ENCODE measurements at places on chromosomes 4 and X.

DNA sequence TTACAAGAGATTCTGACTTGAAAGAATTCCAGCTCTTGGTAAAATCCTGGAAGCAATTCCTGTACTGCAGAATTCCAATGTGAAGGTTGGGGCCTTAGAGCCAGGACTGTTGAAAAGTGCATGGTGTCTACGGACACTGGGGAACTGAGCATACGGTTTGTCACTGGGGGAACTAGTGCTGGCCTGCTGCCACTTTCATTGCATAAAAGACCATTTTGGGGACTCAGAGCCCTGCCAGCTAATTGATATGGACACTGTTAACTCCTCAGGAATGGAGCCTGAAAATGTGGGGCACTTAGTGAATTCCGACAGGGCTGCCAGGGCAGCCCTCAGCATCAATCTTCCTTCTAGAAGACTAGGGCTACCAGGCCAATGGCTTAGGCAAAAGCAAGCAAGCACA, 55.9 kb downstream of the AMOT start:
- no peak for DNase-seq

- DNase-seq, result no peak
These were observed 29.0 kb downstream of the DDX60L start for GRCh38 chr4:168451331-168451730.

GRCh38 chrX:23589496-23589895, 77.8 kb upstream of the PRDX4 start:
- no peak for DNase-seq

DNA sequence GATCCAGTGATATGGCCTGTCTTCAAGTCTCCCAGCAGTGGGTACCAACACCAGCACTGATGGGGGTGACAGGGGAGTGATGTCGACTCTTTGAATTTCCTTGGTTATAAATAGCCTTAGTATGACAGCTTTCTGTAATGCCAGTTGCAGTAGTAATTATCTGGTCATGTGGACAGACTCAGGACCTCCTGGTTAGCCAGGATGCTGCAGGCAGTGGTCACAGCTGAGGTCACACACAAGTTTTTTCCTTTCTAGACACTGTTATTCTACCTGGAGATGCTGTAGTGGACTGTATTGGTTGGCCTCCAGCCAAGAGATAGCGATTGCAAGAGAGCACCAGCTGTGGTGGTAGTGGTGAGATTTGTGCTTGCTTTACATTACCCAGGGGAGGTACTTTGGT, 63.6 kb downstream of the UPRT start:
- DNase-seq, result no peak

- peak; percentile 44 for DNase-seq
These were observed at the start of gene SPOCK3 for GRCh38 chr4:167234316-167234881. SPOCK3 (minus strand) TSS chr4:167234494.

DNA sequence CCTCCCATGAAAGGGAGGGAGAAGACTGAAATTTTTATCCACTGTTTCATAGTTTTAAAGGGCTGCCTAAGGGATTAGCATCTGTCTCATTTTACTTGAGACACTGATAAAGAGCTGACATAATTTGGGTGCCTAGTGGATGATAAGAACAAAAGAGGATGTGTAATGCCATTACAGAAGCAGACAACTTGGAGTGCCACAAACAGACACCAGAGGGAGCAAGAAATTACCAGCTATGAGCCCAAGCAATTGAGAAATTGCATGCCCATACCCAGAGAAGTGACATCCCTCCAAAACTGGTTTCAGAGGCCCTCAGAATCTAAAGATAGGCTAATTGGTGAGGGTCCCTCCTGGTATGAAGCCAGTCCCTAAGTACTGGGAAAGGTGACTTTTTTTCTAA, 38.5 kb upstream of the POU3F4 start:
- DNase-seq, result no peak

- no peak for DNase-seq
These were observed 32.8 kb downstream of the PASD1 start for GRCh38 chrX:151596282-151596681.

DNA sequence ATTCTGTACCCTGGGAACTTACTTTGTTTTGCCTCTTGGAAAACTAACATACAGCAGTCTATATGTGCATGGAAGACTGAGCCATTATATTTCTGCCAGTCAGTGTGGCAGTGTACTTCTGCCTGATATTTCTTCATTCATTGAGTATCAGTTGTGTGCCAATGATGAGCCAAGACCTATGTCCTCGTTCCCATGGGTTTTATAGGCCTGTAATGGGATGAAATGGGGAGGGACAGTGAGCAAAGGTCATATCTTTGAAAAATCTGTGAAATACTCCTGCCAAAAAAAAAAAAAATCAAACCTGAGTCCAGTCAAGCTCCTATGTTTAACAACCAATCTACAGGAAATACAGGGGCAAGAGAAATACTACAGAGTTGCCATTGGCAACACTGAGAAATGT, 9.1 kb downstream of the NSD2 start:
- DNase-seq, result no peak

DNA sequence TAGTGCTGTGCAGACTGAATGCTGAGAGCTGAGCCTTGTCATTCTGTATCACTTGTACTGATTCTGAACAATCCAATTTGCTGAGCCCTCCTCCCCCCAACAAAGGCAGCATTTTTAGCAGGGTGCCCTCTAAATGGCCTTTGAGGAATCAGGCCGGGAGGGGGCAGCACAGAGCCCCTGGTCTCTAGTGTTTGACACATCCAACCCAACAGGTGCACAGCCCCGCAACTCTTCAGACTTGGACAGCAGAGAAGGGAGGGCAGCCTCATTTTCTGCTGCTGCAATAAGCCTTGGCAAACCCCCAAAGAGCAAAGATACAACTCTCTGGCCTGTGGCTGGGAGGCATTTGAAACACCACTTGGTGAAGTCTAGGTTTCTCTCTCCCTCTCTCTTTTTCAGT, 3.4 kb downstream of the ATP1B4 start:
- peak; percentile 49 for DNase-seq

- DNase-seq, result no peak
These were observed 95.8 kb upstream of the NAP1L5 start for GRCh38 chr4:88793475-88793874.

DNA sequence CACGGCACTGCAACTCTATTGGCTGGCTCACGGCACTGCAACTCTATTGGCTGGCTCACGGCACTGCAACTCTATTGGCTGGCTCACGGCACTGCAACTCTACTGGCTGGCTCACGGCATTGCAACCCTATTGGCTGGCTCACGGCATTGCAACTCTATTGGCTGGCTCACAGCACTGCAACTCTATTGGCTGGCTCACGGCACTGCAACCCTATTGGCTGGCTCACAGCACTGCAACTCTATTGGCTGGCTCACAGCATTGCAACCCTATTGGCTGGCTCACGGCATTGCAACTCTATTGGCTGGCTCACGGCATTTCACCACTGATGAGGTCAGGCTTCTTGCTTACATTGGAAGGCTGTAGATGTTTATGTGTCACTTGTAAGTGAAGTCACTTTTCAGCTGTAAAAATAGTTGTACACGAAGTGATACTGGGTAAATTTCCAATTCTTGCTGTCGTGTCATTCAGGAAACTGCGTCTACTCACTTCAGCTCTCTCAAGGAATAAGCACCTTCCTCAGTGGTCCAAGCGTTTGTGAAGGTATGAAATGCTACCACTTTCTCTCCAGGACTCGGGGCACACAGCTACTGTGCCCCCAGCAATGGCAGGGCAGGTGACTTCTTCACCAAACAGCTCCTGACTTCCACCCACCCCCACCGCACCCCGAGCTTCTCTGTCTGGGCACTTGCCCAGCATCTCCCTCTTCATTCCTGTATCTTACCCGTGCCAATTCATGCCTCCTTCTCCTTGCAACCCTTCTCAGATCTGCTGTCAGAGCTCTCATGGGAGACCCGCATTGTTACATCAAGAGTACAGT, 141.3 kb downstream of the AFAP1 start:
- DNase-seq, result no peak

DNA sequence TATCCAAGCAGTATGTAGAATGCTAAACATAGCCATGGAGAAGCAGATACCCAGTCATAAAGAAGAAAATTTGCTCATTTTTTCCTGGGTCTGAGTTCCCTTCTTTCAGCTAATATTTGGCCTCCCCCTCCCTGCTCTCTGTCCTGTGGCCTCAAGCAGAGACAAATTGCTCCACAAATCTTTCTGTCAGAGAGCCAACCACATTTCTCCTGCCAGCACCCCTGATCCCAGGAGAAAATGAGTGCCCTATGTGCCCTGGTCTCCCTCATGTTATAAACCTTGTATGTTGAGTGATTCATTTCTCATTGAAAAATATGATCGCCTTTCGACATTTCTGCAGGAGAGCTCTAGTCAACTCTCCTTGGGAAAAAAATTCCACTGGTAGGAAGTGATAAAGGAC, 82.0 kb downstream of the TMEM156 start:
- DNase-seq, result no peak

DNA sequence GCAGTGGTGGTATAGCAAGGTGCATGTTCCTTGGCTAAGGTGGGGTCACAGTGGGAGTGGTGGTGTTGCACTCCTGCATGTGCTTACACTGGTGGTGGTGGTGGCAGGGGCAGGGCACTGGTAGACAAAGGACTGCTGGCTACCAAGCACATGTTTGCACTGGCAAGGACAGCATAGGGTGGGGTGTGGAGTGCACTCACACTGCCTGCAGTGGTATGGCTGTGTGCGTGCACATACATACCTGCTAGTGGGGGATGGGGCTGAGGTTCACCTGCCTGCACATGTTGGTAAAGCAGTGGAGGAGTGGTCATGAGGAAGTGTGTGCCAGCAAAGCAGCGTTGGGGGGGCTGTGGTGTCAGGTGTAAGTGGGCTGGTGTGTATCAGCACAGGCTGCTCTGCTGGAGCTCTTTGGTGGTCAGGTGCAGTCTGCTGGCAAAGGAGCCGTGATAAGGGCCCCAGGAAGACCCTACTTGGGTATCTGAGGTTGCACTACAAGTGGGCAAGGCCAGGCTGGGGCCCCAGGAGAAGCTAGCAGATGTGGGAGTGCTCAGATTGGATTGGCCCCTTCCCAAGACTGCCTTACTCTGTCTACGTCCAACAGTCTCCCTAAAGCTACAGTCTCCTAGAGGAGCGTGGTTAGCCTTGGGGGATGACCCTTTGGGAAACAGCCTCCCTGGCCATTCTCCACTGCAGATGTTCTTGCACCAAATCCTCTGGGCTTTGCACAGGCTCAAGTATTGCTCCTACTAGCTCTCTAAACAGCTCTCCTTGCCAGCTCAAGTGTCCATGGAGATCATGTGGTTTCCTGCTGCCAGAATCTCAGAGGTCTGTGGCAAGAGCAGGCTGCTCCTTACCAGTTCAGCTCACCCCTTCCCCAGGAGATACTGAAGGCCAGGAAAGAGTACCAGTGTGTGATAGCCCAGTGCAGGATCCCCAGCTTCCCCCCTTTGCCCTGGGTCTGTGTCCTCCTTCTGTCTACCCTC, 486.3 kb upstream of the PABPC4L start:
- peak; percentile 47 for DNase-seq

GRCh38 chr4:168528131-168528949, 31.5 kb downstream of the PALLD start:
- DNase-seq, result no peak

GRCh38 chr4:138870737-138871554, 144.6 kb upstream of the NOCT start:
- peak; percentile 76 for DNase-seq

GRCh38 chr4:37893164-37893563, 2.3 kb downstream of the TBC1D1 start:
- DNase-seq, result no peak

DNA sequence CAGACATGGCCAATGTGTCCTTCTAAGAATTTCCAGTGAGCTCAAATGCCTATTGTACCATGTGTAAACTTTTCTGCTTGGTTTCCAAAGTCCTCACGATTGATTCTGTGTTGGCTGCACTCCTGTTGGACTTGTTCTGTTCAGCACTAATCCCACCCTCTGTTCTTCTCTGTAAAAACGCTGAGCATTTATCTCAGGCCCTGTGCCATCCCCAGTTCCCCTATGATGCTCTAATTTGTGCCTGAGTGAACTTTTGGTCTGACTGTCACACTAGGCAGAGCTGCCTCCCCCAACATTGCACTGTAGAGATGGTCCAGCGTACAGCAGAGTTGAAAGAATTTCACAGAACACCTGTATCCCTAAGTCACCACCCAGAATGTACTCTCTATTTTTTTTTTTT, 76.1 kb upstream of the STS start:
- DNase-seq, result no peak

GRCh38 chrX:23911126-23911835, 3.5 kb downstream of the CXorf58 start:
- DNase-seq, result no peak

DNA sequence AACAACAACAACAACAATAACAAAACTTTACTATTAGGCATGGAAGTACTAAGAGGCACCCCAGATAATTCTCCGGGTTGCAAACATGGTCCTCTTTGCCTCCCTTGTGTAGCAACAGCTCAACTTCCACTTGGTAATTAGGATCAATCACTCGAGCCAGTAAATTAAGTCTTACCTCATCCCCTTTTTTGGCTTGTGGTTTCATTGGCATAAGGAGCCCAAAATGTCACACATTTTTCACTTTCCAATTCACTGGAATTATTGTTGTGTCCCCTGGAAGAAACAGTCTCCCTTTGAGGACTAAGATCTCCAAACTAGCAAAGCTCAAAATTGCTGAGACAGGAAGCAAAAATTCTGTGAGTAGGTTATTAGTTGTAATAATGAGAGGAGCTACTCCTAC, 49.2 kb upstream of the HSD17B10 start:
- DNase-seq, result no peak

DNA sequence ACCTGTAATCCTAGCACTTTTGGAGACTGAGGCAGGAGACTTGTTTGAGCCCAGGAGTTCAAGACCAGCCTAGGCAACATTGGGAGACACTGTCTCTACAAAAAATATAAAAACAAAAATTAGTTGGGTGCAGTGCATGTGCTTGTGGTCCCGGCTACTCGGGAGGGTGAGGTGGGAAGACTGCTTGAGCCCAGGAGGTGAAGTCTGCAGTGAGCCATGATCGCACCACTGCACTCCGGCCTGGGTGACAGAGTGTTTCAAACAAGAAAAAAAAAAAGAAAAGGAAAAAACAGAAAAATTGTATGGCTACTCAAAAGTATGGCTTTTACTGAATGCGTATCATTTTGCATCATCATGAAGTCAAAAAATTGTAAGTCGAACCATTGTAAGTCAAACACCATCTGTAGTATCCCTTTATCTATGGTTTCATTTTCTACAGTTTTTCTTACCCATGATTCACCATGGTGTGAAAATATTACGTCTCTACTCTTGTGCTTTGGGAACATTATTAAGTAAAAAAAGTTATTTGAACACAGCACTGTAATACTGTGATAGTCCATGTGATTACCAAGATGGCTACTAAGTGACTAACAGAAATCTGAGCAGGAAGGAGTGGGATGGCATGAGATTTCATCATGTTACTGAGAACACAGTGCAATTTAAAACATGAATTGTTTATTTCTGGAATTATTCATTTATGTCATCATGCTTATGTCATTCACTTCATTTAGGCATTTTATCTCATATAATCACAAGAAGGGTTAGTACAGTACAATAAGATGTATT, 26.5 kb upstream of the MANBA start:
- no peak for DNase-seq

Measured in ureter (tissue), 1 donor.